Stimulated activated CD8-positive, alpha-beta memory T cell treated with anti-CD3 and anti-CD28 coated beads, Interleukin-12 subunit alpha, Interleukin-12 subunit beta, amount 100 ng/mL, for 1 hour (primary cell): ENCODE measurements at places on chromosomes 12 and 14.
A peak's percentile ranks its signal among the peaks of the same experiment; 100 is the strongest.

GRCh38 chr14:91323671-91324605, 79.4 kb upstream of the GPR68 start:
- DNase-seq, result peak; percentile 91

DNA sequence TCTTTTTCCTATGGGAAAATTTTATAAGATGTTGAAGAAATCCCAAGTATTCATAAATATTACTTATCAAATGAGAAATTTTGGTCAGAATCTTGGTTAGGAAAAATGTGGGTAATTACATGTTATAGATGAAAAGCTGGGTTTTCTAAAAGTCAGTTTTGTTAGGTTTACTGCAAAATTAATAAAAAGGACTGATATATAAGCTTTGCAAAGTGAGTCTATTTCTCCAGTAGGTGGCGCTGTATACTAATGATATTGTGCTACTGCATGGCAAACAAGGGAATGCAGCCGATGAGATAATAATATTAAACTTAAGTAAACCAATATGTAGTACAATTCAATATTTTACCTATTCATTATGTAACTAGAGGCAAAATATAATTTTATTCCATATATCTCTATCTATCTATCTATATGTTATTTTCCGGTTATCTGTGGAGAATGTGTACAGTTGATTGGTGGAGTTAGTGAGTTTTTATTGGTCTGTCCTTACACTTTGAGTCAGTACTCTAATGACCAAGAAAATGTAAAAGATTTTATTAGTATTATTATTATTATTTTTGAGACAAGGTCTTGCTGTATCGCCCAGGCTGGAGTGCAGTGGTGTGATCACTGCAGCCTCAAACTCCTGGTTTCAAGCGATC, 32.9 kb downstream of the MIPOL1 start:
- no peak for DNase-seq

DNA sequence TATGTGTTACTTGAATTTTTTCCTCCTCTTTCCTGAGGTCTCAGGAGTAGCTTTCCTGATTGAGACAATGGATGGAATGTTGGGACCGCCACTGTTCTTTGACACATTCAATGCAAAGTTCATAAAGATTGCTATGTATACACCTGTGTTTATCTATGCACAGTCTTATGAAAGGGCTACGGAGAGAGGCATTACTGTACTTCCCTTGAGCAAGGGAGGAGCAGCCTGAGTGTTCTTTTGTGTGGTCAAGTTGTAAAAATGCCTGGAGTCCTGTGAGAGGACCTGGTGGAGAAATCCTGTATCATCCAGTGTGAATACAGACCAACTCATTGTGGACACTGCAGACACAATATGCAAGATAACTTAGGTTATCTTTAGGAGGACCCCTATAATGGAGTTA, 1.2 kb downstream of the SRGAP1 start:
- no peak for DNase-seq

DNA sequence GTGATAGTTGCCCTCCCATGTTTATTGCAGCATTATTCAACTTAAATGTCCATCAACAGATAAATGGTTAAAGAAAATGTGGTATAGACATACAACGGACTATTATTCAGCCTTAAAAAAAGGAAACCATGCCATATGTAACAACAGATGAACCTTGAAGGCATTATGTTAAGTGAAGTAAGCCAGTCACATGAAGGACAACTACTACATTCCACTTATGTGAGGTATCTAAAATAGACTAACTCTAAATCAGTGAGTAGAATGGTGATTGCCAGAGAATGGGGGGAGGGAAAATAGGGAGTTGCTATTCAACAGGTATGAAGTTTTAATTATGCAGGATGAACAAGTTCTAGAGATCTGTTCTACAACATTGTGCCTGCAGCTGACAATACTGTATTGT, 10.1 kb downstream of the PCNX4 start:
- no peak for DNase-seq

- DNase-seq, result no peak
Observed at GRCh38 chr12:122834104-122834920, 945 bp upstream of the HIP1R start.

DNA sequence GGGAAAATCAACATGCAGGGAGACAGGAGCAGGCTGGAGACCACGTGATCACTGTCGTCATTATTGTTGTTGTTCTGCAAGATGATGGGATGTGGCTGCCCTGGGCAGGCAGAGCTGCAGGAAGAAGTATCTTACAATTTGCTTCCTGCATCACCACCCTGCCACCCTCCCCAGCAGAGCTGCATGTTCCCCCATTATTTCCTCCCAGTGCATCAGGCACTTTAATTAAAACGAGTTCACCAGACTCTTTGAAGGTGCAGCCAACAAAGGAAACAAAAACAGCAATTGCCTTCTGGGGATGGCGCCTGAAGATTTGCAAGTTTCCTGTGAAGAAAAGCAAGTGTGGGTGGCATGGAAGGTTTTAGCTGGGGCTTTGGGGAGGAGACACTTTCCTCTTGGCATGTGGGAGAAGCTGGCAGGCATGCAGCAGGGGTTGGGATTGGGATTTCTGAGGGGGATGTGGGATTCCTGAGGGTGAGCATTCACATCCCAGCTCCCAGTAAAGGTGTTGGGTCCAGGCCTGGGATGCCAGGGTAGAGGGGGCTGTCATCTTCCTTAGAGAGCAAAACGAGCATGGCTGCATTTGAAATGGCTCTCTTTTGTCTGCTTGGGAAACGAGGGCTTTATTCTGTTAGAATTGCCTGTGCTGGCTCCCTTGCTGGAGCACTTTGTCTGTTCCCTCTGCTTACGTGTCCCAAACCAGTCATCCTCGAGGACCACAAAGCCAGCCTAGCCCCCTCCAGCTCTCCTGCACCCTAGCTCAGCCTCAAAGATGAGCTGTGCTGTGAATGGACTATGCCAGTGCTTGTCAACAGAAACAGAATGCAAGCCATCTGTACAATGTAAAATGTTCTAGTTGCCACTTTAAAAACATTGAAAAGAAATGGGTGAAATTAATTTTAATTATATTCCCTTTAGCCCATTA, 11.5 kb upstream of the C14orf132 start:
- DNase-seq, result no peak

DNA sequence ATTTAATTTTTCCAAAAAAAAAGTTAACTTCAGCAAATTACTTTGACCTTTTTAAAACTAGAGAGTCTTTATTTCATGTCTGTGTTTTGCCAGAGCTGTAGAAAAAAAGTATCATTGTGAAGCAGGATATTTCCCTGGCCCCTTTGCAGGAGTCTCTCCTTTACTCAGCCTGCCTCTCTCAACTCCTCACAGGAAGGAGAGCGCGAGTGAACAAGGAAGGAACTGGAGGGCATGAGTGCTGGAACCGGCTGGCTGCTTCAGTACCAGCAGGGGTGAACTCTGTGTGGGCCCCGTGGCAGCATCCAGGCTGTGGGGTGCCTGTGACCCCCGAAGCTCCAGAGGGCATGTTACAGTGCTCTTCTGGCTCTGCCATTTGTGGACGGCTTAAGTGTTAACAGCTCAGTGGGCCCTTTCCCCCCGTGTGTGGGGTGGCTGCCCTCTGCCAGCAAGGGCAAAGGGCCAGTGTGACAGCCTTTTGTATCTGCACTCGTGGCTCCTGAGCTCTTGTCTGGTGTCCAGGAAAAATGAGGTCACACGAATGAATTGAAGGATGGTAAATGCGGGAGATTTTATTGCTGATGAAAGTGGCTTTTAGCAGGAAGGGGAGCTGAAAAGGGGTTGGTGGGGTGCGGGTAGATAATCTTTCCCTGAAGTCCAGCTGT, 76.6 kb upstream of the KCNH3 start:
- DNase-seq, result no peak

DNA sequence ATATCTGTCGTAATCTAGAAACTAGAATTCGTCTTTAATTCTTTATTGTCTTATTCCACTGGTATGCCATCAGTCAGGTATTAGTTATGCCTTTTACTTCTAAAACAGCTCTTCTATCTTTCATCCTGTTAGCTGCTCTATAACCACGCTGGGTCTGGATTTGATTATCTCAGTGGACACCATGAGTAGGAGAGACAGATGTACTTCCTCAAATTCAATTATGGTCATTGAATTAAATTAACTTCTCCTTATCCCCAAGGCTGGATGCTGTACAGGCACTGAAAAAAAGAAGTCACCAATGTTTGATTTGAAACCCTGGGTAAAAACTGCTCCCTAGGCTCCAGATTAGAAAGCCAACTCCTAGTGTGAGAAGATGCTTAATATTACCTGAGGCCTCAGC, 107.3 kb downstream of the PIK3C2G start:
- DNase-seq, result no peak

DNA sequence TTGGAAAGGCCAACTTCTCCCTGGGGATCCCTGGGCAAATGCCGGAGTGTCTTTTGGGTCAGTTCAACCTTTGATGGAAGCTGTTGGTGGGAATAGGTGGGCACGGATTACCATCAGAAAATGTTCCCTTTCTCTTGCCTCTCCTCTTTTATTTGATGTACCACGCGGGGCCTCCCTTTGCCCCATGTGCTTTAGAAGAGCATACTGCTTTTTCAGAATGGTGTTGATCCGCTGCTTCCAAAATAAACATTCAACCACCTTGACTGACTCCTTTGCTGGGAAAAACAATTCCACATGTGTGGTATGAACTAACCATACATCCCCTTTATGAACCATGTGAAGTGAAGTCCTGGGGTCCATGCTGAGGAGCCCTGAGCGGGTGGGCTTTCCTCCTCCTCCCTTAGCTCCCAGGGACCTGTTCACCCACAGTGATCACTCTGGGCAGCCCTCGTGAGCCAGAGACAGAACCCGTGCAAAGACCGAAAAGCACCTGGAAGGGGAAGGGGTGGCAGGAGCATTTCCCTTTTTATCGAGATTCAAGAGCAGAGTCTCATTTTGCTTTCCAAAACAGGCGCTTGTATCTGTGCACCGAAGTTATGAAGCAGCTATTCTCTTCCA, 44.2 kb upstream of the PRMT8 start:
- no peak for DNase-seq

- DNase-seq, result no peak
Observed at GRCh38 chr12:79661629-79662028, 29.1 kb downstream of the PAWR start.

DNA sequence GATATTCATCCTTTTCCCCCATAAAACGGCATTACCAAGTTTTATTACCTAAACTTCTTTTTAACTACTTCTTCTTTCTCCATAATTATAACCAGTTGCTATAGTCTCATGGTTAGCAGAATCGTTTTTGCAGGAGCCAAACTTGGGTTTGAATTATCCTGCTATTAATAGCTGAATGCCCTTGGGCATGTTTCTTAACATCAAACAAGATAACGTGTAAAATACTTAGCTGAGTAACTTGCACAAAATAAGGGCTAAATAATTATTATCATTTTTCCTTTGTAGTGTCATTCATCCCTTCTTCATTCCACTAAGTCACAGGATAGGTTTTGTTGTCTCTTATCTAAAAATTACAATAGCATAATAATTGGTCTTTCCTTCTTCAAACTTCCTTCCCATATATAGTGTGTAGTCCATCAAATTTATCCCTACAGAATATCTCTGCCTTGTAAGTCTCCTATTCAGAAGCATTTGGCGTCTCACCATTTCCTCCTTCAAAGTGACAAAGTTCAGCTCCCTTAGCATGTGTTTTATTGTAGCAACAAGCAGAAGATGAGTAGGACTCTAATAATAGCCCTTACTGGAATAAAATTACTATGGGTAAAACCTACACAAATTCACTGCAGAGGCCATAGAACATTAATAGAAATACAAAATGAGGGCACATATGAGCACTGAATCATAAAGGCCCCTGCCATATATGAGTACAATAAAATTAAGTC, 63.8 kb downstream of the FAR2 start:
- DNase-seq, result no peak

GRCh38 chr14:104685216-104685997, 4.0 kb upstream of the INF2 start:
- DNase-seq, result no peak

GRCh38 chr12:112759786-112760185, 31.8 kb upstream of the RPH3A start:
- DNase-seq, result no peak

GRCh38 chr12:46299851-46300250, 31.0 kb upstream of the SLC38A1 start:
- no peak for DNase-seq

DNA sequence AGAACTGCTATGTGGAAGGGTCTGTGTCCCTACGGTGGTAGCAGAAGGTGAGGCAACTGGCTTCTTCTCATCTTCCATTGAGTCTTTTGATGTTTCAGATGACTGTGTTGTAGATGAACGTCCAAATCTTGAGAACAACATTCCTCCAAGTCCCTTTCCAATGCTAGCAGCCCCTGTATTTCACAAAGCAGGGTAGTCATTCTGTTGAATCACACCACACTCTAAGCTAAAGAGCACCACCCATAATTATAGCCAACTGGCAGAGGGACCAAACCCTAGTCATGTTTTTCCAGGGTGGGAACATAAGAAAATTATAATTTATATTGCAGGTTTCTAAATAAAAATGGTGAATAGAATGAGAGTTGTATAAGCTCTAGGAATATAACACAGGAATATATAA, 98.7 kb downstream of the DDHD1 start:
- no peak for DNase-seq

GRCh38 chr12:46404225-46404631, 31.7 kb upstream of the SLC38A2 start:
- no peak for DNase-seq

- no peak for DNase-seq
Observed at GRCh38 chr14:101072945-101073597, 169.5 kb upstream of the RTL1 start.

- no peak for DNase-seq
Observed at GRCh38 chr14:44369401-44370123, 137.5 kb downstream of the FSCB start.

DNA sequence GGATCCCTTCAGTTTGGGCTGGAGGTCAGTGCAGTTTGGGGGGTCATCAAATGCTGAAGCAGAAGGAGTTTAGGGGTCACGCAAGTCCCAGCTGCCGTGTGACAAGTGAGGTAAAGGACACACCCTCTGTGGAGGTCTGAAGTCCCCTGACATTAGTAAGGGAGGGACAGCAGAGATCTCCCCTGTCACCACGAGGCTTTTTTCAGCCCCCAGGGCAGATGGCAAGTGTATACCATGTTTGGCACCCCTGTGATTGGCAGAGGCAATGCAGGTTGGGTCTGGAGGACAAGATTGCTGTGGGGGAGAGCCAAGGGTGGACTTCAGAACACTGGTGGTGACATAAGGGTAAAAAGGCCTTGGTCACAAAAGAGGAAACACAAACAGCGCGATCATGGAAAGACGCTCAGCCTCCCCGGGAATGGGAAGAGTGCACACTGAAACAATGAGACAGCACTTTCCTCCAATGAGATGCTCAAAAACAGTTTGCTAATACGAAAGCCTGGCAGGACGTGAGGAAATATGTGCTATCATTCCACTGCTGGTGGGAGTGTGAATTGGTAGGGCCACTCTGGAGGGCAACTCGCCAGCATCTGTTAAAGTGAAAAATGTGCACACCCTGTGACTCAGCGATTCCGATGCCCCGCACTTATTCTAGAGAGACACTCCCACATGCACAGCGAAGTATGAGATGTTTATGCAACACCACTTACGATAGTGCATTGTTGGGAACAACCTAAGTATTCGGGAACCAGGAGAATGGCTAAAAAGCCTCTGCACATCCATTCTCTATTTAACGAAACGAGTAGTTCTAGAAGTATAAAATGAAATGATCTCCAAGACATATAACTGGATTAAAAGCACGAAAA, 14.4 kb upstream of the CD27 start:
- DNase-seq, result no peak
